ENCODE measurements at places on chromosomes 2 and 18. TPM values are rescaled to one million over a fixed set of nuclear protein-coding genes. Genes with fewer than 3 reads are reported as not detected.

GRCh38 chr2:85680707-85681371, 12.8 kb upstream of the SFTPB start:
- ATAC-seq: no peak

DNA sequence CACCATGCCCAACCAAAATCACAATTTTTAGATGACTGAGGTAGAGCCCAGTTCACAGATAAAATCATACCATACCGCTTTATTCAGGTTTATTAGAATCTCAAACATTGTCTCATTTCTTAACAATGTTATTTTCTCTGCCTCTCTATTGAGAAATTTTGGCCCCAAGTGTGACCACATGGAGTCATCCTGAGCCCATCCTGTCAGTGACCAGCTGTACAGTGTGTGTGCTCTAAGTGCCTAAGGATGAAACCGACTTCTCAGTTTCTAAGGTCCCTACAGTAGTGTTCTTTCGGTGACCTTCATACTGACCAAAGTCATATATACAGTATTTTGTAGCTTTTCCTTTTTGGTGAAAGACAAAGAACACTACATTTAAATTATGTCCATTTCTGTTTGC, 123.7 kb upstream of the MSTN start:
- ATAC-seq: no peak

DNA sequence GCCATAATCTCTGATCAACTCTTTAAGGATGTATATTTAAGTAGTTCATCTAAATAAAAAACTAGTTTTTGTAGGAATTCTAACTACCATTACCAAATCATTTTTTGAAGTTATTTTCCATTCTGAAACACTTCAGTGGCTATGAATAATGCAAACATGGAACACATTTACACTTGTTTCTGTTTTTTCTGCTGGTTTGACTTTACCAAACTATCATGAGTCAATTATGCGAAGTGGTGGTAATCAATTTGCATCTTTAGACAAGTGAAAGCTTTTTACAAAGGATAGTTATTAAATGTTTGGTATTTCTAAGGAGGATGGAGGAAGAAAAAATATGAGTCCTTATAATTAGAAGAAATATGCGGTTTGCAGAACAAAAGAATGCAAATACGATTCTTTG, 202.0 kb upstream of the MMADHC start:
- ATAC-seq: no peak

- peak; percentile 37 for ATAC-seq
Observed at GRCh38 chr2:42770288-42771131, 6.6 kb upstream of the OXER1 start.

DNA sequence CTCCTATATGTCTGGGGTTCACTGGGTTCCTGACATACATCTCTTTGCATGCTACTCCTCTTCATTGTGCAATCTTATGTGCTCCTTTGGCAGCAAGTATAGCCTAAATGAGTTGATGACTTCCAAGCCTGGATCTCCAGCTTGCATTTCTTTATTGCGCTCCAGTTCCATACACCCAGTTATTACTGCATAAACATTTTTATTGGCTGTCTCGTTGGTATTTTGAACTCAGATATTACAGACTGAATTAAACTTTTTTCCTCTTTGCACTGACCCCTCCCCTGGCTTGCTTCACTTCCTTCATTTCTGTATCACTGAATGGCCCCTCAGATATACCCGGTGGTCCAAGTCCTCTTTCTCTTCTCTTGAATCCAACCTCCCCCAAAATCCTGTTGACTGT, 219.2 kb downstream of the MC4R start:
- ATAC-seq: no peak

- ATAC-seq: no peak
Observed at GRCh38 chr2:48589170-48589767, 28.4 kb upstream of the GTF2A1L start.

DNA sequence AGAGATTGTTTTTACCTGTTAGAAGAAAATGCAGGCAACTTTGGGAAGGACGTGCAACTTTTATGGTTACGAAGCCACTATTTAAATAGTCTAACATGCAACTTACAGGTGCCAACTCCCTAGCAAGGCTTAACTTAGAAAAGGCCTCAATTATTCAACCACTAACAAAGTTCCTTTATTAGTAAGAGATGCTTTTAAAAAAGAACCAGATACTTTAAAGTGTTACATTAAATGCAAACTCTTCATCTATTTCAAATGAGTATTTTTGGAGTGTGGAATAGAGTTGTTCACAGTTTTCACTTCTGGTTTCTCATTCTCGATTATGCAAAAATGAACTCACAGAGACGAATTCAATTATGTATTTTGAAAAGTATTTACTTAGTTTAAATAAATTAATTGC, 51.7 kb downstream of the PELI1 start:
- no peak for ATAC-seq

DNA sequence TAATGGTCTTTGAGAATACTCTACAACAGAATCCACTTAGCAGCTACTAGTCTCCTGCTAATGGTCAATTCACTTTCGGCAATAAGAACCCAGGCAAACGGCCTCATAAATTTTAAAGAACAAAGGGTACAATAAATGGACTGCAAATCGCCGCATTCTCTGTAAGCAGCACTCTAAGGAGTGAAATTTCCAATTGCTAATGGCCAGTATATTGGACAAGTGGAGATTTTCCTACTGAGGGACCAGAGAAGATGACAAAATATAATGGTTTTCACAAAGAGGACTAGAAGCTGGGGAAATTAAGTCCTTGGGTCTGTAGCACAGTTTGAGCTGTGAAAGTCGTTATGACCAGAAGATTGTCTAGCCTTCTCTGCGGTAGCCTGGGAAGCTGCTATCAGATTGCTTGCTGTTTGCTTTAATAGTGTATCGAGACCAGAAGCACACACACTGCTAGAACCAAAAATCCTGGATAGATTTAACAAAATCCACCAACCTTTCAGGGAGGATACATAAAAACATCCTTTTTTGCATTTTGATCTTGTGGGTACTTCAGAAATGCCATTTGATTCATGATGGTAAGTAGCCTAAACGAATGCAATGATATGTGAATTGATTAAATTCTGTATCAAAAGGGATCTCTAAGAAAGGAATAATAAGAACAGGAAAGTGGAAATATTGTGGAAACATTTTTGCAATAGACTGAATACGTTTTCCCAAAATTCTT, 53.6 kb upstream of the ATP8B1 start:
- ATAC-seq: no peak

DNA sequence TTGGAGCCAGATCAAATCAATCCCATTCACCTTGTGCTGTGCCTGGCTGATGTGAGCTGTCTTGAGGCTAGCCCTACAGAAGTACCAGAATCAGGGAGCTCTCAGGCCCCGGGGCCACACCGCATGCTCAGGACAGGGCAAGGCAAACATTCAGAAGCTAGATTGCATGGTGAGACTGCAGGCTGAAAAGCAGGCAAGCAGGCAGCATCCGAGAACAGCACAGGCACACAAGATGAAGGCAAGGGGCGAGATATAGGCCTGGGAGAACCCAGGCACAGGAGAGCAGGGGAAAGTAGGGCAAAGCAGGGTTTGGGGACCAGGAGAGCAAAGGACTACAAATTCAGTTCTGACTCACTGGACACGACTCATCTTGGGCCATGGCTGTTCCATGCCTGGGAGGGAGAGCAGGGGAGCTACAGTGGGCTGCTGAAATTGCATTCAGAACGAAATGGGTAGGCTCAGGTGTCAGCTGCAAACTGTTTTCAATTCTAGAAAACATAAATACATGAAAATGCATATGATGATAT, 59.6 kb downstream of the GALNT14 start:
- ATAC-seq: peak; percentile 25

DNA sequence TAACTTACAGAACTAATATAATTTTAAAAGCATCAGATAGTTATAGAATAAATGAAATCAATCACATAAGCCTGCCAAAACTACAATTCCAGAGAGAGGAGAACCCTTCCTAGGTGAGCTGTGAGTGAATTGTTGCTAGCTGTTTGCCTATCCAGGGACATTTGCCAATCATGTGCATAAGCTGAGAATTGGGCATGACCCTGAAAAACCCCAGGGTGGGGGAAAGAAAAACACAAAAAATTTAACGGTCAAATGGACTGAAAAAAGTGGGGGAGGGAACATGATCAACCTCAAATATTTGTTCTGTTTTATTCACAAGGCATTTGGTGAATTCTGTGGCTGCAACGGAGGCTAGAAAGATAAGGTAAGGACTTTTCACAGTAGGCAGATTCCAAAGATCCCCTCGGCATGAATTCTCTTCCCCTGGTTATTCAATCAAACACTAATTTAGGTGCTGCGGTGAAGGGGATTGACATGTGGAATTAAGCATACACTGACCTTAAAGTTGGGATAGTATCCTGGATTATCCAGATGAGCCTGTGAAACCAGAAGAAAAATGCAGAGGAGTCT, 203.9 kb upstream of the RGPD4 start:
- no peak for ATAC-seq

DNA sequence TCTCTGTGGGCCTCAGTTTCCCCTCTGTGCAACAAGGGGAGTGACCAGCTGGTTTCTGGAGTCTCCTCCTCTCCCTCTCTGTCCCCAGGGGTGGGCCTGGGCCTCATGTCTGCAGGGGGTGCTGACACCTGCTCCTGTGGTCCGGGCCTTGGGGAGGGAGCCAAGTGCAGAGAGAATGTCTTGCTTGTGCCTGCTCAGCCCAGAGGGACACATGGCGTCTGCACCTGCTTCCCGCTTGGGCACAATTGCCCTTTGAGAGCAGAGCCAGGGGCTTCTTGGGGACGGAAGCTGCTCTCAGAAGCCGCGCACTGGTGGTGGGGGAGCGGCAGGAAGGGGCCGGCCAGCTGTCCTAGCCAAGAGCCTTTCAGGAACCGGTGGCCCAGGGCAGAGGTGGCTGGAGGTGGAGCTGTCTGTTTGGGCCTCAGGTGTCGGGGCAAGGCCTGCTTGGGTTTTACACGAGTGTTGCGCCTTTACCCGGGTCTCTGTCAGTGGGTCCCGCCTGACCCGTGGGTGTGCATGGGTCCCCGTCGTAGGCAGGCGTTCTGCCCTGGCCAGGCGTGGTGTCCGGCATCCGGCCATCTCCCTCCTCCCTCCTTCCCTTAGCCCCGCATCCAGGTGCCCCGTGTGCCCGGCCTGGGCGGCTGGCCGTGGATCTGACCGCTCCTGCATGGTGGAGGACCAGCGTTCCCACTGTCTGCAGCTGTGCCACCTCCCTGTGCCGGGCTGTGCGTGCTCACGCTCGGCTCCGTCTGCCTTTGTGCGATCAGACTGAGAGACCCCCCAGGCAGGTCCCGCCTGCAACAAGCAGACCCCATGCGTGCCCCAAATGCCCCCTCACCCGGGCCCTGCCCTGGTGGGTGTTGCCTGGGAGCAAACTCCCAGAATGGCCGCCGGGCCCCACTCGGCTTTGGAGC, 4.0 kb downstream of the NEU4 start:
- ATAC-seq: no peak

- no peak for ATAC-seq
Observed at GRCh38 chr18:49155857-49156256, 205.1 kb upstream of the SMAD7 start.

GRCh38 chr2:83850071-83850725, 608.9 kb downstream of the SUCLG1 start:
- no peak for ATAC-seq

DNA sequence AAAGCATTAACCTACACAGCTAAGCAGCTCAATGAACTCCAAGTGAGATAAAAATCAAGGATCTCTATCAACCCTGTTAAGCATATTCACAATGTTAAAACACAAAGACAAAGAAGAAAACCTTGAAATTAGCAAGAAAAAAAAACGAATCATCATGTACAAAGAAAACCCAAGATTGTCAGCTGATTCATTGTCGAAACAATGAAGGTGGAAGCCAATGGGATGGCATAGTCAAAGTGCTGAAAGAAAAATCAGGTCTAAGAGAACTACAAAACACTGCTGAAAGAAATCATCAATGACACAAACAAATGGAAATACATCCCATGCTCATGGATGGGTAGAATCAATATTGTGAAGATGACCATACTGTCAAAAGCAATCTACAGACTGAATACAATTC, 32.5 kb downstream of the NMS start:
- ATAC-seq: no peak

DNA sequence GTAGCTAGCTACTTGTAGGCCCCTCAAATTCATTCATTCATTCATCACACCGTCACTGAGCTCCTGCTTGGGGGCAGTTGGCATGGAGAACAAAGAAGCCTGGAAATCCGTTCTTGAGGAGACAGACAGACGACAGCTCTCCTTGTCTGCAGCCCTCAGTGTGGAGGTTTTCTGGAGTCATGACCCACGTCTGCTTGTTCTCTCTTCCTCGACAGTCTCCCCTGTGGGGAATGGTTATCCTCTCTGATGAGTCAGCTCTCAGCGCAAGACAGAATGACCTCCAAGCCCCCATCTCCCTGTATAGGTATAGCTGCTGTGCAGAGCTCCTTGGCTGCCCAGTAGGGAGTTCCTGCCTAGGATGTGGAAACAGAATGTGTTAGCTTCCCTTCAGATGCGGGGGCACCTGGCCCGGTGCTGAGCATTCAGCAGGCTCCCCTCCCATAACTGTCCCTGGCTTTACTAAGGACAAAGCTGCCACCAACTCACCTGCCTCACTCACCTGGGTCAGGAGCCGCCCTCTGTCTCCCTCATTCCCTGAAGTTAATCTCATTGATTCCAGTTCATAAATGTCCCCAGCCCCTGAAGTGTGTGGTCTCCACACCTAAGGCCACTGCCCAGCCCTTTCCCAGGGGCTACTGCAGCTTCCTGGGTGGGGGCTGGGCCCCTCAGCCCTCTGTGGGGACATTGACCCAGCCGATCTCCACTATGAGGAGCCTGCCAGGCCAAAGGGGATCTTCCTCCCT, 124.7 kb downstream of the ACKR3 start:
- ATAC-seq: no peak

DNA sequence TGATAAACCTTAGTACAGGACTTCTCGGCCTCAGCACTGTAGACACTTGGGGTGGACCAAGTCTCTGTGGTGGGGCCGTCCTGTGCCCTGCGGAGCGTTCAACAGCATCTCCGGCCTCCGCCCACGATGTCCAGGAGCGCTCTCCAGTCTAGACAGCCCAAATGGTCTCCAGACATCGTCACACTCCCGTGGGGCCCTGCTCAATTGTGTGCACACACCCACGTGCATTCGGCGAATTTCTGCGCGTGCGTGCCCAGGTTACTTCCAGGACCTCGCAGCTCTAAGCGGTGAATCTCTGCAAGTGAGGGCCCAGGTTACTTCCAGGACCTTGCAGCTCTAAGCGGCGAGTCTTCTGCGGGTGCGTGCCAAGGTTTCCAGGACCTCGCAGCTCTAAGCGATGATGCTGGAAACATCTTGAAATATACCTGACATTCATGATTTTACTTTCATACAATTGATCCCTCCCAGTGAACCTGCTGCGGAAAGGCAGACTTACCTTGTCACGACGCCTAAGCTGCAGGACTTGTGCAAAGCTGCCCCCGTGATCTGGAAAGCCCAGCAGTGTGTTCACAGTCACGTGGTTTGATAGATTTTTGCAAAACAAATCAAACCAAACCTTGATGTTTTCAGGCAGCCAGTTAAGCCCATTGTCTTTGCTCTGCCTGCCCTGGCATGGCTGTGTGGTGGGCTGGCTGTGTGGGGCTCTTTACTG, 16.1 kb upstream of the OTOS start:
- ATAC-seq: no peak

The SCN3A gene
- 0.28 TPM for total RNA-seq

The SAG gene
- total RNA-seq: not detected

The LIPG gene
- 8.6 TPM for total RNA-seq

The SCYGR4 gene
- total RNA-seq: not detected

The UPP2 gene
- not detected for total RNA-seq

The CCT4 gene
- total RNA-seq: 109 TPM

The SNED1 gene
- total RNA-seq: 3.9 TPM

The LCT gene
- total RNA-seq: not detected

The RAB10 gene
- total RNA-seq: 455 TPM

Data from esophagus mucosa (tissue), 1 donor.